ENCODE measurements at places on chromosomes 1 and 21.

GRCh38 chr1:178028841-178029481, 59.1 kb upstream of the SEC16B start:
- DNase-seq = no peak

GRCh38 chr1:235763962-235764361, 102.7 kb downstream of the LYST start:
- DNase-seq = no peak

- no peak for DNase-seq
Measured at GRCh38 chr1:215043401-215043800, 39.1 kb upstream of the KCNK2 start.

DNA sequence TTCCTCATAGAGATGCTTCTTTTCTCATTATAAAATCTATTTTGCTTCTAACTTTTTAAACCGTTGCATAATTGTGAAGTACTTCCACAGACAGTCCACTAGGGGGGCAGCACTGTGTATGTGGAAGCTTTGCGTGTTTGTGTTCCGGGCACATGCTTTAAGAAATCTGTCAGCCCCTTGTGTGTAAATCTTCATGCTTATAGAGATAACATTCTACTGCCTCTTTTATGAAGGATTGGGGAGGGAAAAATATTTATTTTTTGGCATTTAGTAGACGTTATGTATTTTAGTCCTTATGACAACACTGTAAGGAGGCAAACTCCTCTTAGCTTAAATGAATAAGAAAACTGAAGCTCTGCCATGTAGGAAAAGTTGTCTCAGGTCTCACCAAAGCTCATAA, 157.3 kb upstream of the PTGFR start:
- no peak for DNase-seq

GRCh38 chr1:5763696-5764370, 228.4 kb downstream of the NPHP4 start:
- DNase-seq = no peak

- DNase-seq = peak; percentile 75
Measured at GRCh38 chr1:116574581-116575291, 3.9 kb upstream of the CD58 start.

- DNase-seq = no peak
Measured at GRCh38 chr1:46770541-46770940, 28.3 kb upstream of the CYP4B1 start.

DNA sequence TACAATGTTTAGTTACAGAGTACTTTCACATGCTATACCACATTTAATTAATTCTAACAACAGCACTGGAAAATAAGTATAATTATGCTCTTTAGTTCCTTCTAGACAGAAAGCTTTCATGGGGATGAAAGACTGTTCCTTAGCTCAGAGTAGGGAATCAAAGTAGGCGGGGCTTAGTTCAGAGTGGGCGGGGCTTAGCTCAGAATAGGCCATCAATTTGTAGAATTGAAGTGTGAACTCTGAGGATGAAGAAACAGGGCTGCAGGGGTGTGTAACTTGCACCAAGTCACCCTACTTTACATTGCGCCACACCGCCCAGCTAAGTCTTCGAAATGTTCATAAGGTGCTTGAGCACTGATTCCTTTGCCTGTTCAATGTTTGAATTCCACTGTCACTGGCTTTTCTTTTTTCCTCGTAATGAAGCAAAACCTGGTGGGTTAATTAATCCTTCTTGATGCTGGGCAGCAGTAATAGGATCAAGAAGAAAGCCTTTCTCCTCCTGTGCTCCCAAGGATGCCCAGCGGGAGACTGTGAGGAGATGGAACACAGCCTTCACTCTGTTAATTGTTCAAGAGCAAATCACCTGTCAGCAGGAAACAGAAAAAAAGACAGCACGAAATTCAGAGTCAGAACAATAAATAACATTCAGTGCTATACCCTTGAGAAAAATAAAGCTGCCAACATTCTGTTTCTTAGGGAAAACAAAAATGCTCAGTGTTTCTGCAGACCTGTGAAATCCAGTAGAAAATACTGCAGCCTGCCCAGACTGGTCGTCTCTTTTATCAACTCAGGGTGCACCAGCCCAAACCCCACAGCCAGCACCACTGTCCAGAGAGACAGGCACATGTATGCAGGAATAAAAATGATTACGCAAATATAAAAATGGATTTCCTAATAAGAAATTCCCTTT, 66.5 kb upstream of the CAMK1G start:
- no peak for DNase-seq
